ENCODE measurements at places on chromosomes 16 and 17.

DNA sequence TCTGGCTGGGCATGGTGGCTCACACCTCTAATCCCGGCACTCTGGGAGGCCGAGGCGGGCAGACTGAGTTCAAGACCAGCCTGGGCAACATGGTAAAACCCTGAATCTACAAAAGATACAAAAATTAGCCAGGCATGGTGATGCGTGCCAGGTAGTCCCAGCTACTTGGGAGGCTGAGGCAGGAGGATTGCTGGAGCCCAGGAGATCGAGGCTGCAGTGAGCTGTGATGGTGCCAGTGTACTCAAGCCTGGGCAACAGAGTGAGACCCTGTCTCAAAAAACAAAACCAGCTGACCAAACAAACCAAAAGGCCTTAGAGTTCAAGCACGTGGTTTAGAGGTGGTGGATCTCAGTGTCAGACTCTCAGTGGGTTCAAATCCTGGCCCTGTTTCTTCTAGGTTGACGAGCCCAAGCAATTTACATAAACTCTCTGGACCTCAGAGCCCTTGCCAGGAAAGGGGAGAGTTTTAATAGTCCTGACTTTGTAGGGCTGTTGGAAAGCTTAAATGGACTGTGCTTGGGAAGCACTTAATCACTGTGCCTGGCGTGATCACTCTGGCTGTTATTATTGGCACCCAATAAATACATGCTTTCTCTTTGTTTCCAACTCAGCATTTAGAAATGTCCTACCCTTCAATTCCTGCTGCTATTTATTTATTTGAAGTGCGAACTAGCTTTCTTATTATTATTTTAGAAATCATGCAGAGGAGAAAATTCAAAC, 44.7 kb downstream of the ABCC1 start:
- DNase-seq = no peak

- DNase-seq = no peak
Observed at GRCh38 chr16:14445937-14446715, 183.9 kb downstream of the PARN start.

DNA sequence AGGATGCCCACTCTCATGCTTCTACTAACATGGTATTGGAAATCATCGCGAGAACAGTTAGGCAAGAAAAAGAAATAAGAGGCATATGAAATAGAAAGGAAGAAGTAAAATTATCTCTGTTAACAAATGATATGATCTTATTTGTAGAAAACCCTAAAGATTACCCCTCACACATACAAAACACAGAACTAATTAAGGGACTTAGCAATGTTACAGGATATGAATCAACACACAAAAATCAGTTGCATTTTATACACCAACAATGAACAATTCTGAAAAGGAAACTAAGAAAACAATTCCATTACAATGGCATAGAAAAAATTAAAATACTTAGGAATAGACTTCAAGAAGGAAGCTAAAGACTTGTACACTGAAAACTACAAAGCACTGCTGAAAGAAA, 2.7 kb upstream of the CAPNS2 start:
- no peak for DNase-seq

GRCh38 chr17:40486522-40487370, 14.7 kb downstream of the TNS4 start:
- no peak for DNase-seq

GRCh38 chr17:33642002-33642401, 348.9 kb upstream of the ASIC2 start:
- no peak for DNase-seq

GRCh38 chr17:62696726-62697490, 69.4 kb downstream of the MRC2 start:
- DNase-seq = no peak

DNA sequence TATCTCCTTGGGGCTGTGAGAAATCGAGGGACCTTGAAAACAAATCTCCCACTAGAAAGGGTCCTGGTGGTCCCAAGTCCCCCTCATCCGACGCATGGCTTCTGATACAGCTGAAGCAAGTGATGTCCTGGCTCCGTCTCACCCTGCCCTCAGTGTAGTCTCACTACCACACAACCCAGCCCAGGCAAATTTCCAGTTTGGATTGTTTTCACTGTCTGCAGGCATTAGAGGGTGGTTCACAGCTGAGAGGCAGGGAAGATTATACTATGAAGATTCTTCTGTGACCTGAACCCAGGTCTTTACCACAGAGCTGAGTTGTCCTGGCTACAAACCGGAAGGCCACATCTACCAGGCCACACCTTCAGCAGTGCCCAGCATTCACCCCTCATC, 17.7 kb downstream of the ZNHIT3 start:
- DNase-seq = no peak

GRCh38 chr16:30623536-30624283, 13.5 kb upstream of the ZNF689 start:
- DNase-seq = no peak

DNA sequence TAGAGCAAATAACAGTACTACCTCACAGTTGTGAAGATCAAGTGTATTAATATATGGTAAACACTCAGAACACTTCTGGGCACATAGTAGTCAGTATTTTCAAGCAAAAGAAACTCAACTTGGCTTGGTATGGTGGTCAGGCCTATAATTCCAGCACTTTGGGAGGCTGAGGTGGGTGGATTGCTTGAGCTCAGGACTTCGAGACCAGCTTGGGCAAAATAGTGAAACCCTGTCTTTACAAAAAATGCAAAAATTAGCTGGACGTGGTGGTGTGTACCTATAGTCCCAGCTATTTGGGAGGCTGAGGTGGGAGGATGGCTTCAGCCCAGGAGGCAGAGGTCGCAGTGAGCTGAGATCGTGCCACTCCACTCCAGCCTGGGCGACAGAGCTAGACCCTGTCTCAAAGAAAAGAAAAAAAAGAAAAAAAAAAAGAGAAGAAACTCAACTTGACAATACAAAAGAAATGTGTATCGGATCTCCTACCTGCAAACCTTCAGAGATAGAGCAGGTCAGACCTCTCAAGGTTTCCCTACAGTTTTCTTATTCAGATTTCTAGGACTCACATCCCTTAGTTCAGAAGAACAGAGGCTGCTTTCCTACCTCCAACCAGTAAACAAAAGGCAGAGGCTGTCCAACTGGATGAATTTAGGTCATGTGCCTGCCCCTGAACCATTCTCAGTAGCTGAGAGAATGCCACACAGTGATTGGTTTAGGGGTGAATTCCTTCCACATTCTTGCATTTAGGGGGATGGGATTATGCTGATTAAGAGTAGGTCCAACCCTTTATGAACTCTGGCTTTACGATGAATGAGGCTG, 1.7 kb upstream of the KPNA2 start:
- DNase-seq = no peak

DNA sequence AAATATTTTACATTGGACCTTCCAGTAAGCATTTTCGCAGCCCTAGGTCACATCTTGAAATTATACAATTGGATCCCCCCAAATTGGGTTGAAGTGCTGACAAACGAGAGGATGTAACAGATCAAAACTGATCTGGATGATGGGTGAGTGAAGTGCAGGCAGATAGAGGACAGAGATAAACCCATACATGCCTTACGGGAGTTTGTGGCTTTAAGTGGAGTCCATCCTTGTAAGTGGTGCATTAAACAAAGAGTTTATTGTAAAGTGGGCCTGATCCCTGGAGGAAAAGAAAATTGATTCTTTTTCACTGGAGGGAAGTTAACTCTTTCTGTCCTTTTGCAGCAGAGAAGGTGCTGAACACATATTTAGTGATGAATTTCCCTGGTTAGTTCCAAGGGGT, 39.0 kb upstream of the KCNJ2 start:
- DNase-seq = no peak

- no peak for DNase-seq
Observed at GRCh38 chr17:65169691-65170090, 32.5 kb downstream of the RGS9 start.

- DNase-seq = no peak
Observed at GRCh38 chr16:67460168-67460567, 20.8 kb downstream of the ATP6V0D1 start.

GRCh38 chr16:64253096-64253495, 868.8 kb downstream of the CDH11 start:
- no peak for DNase-seq

DNA sequence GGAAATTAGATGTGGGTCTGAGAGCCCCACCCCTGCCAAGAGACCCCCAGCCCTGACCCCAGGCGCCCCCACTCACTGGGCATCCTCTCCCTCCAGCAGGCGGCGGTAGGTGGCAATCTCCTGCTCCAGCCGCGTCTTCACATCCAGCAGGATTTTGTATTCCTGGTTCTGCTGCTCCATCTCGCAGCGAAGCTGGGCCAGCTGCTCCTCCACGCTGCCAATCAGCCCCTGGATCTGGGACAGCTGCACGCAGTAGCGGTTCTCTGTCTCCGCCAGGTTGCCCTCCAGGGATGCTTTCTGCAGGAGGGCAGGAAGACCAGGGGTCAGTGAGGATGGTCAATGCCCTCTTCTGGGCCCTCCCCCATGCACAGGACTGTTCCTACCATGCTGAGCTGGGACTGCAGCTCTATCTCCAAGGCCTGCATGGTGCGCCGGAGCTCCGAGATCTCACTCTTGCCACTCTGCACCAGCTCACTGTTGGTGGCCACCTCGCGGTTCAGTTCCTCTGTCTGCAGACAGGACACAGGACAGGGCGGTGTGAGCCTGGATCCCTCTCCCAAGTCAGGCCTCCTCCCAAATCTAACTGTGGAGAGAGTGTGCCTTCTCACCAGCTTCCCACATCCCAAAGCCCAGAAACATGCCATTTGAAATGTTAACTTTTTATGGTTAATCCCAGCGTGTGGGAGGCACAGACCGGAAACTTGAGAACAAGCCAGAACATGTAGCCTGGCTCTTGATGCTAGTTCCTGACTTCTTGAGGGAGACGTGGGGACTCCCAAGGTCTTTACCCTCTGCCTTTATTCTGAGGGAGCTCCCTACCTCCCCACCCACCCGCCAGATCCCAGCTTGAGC, 3.6 kb downstream of the KRT17 start:
- no peak for DNase-seq

GRCh38 chr16:11118479-11118878, 137.5 kb downstream of the SOCS1 start:
- DNase-seq = no peak

DNA sequence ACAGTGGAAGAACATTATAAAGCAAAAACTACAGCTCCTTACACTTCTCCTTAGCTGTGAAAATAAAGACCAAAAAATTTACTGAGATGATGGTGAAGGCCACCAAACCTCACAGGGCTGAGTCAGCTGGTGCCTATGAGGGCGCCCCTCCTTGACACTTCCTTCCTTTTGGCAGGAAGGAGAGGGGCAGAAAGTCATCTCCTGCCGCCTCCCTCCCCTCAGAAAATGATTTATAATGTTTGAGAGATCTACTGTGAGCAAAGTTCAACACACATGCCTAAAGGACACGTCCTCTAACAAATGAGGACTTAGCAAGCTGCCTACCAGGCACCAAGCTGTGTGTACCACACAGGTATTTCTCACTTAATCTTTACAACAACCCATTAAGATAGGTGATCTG, 245.7 kb downstream of the PRKCA start:
- no peak for DNase-seq

DNA sequence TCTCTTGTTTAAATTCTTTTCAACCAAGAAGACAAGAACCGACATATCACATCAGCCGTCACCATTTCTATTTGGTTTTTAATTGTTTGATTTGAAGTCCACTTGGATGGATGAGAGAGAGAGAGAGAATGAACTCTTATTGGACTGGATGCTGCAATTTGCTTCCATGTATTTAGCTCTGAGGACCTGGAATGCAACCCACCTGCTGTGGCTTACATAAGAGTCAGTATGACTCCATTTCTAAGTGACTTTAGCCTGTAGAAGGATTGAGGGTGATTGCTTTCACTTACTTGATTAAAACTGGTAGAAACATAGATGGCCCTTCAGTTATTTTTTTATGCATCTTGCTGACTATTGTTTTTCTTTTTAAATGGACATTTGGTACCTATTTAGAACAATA, 296.1 kb downstream of the CNTNAP4 start:
- DNase-seq = no peak

DNA sequence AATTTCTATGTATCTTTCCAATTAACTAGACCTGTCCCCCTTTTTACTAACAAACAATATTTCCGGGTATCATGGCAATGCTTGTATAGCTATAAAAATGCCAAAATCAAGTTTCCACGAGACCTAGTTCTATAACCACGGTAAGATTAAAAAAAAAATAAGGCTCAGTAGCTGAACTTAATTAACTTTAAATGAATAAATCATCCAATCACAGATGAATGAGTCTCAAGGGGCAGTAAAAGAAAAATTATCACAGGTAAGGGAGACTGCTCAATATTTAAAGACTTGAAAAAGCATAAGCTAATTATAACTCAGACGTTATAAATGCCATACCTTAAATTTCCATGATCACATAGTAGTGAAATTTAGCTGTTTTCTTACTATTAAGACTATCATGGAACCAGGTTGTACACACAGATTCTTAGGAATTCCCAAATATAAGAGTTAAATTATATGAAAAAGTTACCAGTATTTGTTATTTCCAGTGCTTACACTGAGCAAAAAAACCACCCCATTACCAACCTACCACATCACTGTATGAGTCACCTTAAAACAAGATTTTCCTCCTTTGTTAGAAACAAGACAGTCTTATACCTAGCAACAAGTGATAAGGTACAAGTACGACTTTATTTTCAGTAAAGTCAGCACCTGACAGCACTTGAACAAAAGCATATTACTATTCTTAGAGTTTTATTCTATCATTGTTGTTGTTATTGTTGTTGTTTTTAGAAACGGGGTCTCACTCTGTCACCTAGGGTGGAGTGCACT, 20.6 kb downstream of the SSH2 start:
- DNase-seq = no peak

- no peak for DNase-seq
Observed at GRCh38 chr16:65672960-65673359, 551.1 kb upstream of the CDH11 start.

DNA sequence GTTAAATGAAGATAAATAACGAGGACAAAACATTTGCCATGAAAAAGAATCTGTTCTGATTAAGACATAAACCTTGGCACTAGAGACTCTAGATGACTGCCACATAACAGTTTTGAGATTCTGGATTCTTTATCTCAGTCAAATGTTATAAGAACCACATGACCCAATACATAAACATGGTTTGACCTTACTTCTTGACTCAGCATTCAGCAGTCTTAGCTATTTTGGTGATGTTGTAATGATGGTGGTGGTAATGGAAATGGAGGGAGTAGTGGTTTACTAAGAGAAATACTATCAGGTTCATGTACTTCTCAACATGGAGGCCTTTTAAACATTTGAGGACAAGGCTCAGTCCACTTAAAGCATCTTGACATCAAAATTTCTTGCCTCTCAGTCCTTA, 925.4 kb downstream of the CDH11 start:
- DNase-seq = no peak

DNA sequence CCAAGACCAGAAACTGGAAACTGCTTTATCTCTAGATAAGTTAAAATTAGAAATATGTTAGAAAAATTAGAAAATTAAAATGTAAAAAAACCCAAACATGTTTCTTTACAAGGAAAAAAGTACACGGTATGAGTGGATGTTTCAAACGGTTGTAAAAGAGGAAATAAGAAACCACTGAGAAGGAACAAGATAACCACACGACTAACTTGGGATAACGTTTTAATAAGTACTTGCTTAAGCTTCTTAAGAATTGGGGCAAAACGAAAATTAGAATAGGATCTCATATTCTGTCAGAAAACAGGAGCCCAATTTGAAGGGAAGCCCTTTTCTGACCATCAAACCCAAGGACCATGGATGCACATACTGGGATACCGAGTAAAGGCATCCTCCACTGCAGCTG, 31.0 kb downstream of the MBTPS1 start:
- DNase-seq = no peak
